Natural killer cell treated with Interleukin-12 subunit alpha and Interleukin-12 subunit beta and Interleukin-15 and Interleukin-18, amount 100 ng/mL, for 72 hours (primary cell): ENCODE measurements at places on chromosomes 7 and 10. TPM values are rescaled to one million over a fixed set of nuclear protein-coding genes. Genes with fewer than 3 reads are reported as not detected.

The CD36 gene
- not detected for total RNA-seq

The MCM10 gene
- total RNA-seq, result 40.0 TPM

The PCLO gene
- not detected for total RNA-seq

The PNLIP gene
- total RNA-seq, result not detected

GRCh38 chr7:104040666-104041065 lies 51.2 kb upstream of the RELN start:
- no peaks in the 10 kb centered on the region for H3K4me1 ChIP-seq
- no peaks in the 10 kb centered on the region for H3K36me3 ChIP-seq
- H3K4me3 ChIP-seq, result no peak overlapping the region
- peaks cover 32% of the 10 kb centered on the region for H3K27me3 ChIP-seq
- no peak for DNase-seq

- peaks cover 19% of the 10 kb centered on the region for H3K27me3 ChIP-seq
- no peak for DNase-seq
- no peaks in the 10 kb centered on the region for H3K36me3 ChIP-seq
- H3K27ac ChIP-seq, result no peak overlapping the region
- no peak overlapping the region for H3K4me3 ChIP-seq
Measured at GRCh38 chr10:34612446-34612845, 202.7 kb downstream of the PARD3 start.

- no peaks in the 10 kb centered on the region for H3K4me1 ChIP-seq
- peaks cover 9% of the 10 kb centered on the region for H3K27me3 ChIP-seq
- no peaks in the 10 kb centered on the region for H3K36me3 ChIP-seq
- DNase-seq, result no peak
- H3K27ac ChIP-seq, result no peak overlapping the region
- no peak overlapping the region for H3K4me3 ChIP-seq
Measured at GRCh38 chr10:31188792-31189406, 130.1 kb upstream of the ZEB1 start.
